ENCODE measurements at places on chromosomes 12 and 14.

GRCh38 chr14:85057221-85057620 lies 472.7 kb upstream of the FLRT2 start:
- no peak for DNase-seq

DNA sequence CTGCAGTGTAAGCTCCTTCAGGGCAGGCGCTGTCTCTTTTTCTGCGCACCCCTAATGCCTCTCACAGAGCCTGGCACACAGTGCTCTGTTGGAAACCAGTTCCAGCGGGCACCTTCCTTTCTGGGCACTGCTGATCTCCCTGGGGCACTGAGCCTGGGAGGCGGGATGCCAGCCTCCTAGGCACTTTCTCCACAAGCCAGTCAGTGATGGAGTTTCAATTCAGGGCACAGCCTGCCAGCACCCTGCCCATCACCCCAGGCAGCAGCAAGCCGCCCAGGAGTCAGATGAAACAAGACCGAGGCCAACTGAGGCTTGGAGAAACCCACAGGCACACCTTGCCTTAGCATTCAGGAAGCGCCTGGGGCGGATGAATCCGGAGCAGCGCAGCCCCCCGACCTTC lies 5.7 kb upstream of the CTDSP2 start:
- DNase-seq, result no peak

DNA sequence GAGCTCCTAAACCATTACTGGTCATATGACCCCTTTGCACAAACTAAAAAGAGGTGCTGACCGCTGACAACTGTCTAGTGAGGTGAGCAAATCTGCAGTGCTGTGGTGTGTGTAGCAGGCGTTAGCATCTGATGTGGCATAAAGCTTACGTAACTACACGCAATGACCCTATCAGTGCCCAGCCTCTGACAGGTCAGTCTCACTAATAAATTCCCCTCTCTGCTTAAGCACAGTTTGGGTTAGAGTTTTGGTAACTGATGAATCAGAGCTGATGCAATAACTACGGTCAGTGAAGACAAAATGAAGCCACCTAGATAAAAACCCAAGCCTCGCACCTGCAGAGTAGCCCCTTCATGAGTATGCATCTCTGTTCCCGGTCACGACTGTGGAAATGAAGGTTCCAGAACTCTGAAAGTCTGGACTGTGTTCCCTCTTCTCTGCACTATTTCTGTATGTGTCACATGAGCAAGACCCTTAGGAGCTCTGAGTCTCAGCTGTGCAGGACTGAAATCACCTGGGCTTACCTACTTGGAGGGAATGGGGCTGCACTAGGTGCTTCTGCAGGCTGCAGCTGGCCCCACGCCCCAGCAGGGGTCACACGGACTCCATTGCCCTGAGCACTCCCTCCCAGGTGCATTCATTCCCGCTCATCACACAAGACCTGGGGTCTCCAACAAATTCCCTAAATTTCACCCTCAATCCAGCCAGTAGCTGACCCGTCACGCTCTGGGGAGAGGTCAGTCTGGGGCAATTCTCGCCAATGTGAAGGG lies 54.4 kb downstream of the RIMBP2 start:
- no peak for DNase-seq

DNA sequence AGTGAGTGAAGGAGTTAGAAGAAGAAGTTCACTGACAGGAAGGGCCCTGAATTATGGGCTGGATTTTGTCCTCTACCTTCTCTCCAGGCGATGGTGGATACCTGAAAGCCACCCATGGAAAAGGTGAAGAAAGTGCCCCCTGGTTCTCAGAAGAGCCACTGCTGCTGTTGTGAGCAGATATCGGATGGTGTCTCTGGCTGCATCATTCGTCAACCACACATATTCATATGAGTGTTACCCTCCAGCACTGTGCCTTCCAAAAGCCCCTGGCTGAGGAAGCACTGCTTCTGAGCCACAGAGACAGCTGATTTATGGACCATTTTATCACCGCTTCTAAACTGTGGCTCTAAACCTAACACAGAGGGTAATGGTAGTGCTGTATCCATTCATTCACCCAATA lies 2.0 kb upstream of the ACTN1 start:
- DNase-seq, result no peak

DNA sequence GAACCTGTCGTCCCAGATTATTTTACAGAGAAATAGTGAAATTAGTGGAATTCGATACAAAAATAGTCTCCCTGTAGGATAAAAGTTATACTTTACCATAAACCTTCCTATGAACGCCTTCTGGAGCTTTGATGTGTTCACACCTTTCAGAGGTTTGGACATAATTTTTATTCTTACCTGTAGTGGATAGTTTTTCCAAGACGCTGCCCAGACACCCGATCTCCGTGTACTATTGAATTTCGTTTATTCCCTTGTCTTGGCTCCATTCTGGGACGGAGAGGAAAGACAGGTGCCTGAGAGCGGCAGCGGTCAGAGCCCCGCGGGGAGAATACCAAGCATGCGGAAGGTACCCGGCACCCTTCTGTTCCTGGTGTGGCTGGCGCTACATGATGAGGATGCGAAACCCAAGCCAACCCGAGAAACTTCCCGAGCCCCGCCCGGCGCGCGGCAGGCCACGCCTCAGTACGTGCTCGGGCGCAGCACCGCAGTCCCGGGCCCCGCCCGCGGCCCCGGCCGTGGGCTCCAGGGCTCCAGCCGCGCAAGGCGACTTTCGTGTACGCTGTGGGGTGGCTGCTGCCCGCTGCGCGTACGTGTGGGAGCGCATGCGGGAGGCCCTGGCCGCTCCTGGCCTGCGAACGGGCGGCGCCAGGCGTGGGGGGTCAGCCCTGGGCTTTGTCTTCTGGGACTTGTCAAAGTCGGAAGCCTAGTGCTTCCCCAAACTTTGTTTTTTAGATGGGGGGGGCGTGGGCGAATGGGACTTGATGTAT lies 11.3 kb upstream of the SNAPC1 start:
- peak; percentile 82 for DNase-seq

DNA sequence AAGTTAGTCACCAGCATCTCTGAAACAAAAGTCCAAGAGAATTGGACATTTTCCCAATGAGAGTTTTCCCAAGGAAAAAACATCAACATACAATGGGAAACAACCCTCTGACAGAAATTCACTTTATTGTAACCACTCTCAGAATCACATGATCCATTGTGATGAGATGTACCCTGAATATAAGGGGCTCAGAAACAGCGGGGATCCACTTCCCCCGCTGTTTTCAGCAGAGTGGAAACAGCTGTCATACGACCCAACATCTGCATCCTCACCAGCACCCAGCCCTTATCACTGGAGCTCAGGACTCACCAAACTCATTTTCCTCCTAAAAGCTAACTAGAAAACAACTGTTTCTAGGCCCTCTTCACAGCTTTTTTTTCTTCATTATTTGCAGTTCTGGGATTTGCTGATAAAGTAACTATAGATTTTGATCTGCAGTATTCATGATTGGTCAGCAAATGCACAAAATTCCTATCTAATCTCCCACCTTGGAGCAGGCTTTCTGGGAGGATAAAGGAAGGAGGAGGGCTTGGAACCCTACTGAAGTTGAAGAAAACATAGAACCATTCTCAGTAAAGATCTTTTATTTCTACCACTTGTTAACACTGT lies 31.3 kb downstream of the CORO1C start:
- DNase-seq, result no peak

GRCh38 chr12:70556179-70556869 lies 80.9 kb downstream of the PTPRB start:
- no peak for DNase-seq

DNA sequence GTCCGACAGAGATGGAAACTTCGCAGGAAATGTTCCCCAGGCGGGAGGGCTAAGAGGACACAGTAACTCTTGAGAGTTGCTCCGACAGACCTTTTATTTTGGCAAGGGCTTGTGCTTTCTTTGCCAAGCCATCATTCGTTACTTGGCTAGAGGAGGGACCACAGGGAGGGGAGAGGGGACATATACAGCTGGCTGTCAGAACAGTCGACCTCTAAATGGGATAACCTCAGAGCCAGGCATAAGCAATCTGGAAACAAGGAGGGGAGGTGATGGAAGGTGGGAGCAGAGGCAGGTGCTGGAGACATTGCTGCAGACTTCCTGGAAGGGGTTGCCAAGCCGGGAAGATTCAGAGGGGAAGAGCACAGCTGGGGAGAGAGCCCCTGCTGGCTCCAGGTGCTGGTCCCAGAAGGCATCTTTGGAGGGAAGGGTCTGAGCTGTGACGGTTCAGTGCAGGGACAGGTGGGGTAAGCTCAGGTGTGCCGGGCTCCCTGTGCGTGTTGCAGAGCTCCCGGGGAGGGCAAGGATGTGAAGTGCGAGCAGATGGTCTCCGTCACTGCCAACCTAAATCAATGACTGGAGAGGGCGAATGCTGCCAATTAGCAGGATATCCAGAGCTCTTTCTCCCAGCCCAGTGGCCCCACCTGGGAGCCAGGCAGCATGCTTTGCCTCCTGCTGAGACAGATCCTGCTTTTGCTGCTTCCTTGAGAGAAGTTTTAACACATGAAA lies 50.1 kb downstream of the CHST11 start:
- DNase-seq, result no peak

DNA sequence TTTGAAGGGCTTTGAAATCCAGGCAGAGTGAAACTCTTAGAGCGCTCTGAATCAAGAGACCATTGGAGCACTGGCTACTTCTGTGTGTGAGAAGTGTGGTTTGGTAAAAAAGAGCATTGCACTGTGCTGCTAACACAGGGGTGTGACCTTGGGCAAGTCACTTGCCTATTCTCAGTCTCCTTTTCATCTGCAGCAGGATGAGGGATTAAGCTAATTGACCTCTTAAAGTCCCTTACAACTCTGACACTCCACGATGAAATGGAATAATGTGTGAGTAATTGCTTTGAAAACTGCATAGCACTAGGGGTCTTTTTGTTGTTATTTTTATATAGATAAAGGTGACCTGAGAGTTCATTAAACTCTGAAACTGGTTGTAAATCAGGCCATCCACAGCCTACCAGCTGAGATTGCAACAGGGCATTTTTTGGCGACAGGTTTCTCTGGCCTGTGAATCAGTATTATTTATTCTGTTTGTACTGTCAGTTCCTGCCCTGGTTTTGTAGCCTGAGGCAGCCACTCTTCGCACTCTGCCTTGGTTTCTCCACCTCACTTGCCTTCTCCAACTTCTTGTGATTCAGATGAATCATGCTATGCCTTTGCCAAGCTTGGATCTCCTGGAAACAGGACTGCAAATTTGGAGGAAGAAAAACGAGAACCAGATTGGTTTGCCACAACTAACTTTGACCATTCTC lies 159.9 kb upstream of the PARP11 start:
- DNase-seq, result no peak

- no peak for DNase-seq
Observed at GRCh38 chr12:46380881-46381280, 8.3 kb upstream of the SLC38A2 start.

DNA sequence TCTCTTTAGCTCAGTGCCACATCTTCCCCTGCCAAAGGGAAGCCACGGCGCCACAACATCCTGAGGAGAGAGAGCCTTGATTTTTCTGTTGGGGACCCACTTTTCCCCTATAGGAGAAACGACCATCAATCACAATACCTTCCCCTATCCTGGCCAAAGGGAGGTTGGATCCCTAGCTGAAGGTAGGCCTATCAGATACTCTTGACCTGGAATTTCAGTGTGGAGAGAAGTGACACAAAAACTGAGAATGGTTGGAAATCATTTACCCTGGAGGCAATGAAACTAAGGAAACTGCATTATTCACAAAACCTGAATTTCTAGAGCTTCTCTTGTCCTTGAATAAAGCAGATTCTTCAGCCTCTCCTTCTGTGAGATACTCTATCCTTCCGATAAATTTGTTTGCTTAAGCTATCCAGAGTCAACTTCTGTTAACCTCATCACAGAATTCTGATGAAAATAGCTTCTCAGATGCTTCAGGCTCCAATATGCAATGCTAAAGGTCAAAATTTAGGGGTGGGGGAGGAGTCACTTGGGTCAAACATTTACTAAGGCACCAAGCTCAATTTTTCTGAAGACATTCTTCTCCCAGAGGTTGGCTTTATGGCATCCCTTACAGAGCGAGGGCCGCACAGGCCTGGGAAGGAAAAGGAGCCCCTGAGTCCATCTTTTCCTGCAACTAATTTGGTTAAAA lies 27.0 kb upstream of the DUSP6 start:
- no peak for DNase-seq

Data from CD4-positive, alpha-beta T cell treated with Interleukin-12 subunit alpha and Interleukin-12 subunit beta, for 1 hour (primary cell).